Fibroblast of the conjunctiva (primary cell): ENCODE measurements at places on chromosomes 1 and 21.

DNA sequence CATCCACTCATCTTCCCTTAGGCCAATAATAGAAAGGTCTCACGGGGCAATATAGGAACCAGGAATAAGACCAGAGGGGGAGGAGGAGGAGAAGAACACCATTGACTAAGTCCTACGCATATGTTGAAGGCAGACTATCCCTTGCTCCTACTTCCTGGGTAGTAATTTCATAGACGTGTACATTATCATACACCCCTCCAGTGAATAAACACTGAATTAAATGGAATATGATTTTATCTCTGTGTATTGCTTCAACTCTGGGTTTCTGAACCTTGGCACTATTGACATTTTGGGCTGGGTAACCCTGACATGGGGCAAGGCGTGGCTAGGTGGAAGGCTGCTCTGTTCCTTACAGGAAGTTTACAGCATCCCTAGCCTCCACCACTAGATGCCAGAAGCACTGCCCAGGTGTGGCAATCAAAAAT lies 17.3 kb upstream of the FHAD1 start:
- no peak for DNase-seq

DNA sequence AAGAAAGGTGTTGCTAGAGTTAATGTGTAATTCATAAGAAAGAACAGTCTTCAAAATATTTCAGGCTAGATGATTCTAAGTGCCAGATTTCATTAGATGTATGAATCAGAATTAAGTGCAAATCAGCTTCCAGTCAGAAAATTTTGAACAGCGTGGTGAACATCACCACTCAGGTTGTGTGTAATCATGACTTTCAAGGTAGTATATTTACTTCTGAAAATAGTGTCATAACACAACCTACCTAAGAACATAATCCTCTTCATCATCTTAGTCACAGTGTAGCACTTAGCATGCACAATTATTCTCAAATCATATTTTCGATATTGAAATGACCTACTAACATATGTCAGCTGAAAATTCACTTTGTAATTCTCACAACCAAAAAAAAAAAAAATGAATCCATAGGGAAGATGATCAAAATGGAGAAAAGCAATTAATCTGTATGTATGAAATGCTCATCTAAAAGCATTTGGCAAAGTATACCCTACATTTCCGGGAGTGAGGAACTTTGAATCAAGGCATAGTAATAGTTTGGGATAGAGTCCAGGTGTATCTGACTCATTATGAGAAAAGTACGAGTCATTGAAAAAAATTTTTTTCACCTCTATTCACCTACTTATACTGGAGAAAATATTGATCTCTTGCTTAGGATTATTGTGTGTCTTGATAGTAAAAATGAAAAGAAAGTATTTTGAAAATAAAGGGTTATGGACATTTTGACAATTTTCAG lies 221.8 kb upstream of the CHRM3 start:
- no peak for DNase-seq

DNA sequence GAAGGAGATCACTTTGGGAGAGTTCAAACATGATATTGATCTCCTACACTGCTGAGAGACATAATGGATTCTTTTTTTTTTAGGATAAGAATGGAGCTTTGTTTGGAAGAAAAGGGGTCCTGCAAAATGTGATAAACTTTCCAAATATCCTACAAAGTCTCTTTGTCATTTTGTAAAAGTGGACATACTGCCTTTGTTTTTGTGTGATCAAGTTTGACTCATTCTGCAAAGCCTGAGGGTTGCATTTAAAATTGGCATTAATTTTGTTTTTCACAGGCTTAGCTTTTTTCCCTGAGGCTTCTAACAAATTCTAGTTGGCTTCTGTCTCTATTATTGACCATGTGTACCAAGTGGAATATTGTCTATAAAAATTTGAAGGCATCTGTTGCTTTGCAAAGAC lies 113.2 kb downstream of the AK5 start:
- no peak for DNase-seq

DNA sequence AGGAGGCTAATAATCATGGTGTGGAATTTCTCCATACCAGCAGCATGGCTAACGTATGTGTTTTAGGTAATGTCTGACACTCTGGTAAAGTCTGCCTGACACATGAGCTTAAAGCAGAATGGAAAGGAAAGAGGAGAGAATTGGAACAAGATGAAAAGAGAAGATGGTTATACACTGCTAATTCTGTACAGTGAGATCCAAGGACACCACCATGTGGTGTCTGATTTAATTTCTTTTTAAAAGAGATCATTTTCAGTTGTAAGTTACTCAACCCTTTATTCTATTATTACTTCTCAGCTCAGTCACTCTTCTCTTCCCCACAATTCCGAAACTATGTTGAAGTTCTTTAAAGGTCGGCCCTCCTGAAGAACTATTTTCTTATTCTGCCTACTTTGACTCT lies 15.6 kb downstream of the PRKAB2 start:
- no peak for DNase-seq

DNA sequence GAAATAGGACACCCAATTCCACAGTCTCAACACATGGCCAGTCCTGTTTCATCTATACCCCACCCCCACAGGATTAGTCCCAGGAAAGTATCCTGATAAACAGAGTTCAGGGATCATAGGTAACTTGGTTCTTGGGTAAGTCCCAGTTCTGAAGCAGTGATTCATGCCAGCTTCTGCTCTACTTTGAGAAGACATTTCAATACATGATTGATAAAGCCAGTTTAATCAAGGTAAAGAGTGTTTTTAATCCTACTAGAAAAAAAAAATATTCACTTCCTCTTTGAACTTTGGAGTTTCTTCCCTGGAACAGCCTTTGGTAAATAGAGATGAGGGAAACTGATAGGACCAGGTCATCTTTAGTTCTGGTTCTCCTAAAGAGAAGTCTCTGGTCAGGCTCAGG lies 142.4 kb downstream of the TLR5 start:
- DNase-seq: no peak

DNA sequence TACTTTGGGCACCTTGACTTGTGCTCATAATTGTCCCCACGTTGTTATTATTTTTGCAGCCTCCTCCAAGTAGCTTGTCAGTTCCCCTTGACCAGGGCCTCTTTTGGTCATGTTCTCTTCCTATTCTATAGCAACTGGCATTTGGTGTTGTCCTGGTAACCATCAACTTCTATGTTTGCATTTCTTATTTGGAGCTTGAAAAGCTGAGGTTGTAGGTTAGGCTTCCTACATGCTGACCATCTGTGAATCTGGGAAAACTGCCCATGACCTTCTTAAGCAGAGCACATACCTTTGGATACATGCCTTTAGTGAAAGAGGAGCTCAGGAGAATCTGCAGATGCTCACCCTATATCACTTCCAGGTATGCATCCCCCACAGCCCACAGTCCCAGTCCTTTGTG lies 160.8 kb downstream of the HHAT start:
- no peak for DNase-seq

DNA sequence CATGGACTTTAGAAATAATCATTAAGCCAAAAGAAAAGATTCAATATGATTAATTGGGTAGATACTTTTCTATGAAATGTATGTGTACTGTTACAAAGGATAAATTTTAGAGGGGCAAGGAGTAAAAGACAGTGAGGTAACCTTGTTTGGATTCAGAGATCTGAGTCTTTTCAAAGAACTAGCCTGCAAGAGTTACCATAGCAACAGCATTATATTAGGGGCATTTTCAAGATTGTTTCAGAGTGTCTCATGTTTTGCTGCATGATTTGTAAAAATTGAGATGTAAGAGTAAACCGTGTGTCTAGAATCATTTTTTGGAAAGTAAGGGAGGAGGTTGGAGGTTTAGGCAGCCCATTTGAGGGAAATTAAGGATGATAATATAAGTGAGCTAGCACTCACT lies 70.6 kb upstream of the KIAA1614 start:
- DNase-seq: peak; percentile 35

DNA sequence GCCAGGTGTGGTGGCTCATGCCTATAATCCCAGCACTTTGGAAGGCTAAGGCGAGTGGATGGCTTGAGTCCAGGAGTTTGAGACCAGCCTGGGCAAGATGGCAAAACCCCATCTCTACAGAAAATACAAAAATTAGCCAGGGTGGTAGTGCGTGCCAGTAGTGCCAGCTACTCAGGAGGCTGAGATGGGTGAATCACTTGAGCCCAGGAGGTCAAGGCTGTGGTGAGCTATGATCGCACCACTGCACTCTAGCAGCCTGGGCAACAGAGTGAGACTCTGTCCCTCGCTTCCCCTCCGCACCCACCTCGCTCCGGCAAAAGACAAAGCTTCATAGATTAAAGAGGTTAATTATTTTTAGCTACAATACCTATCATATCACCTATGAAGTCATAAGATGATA lies 100.0 kb downstream of the HHAT start:
- no peak for DNase-seq

GRCh38 chr1:33097762-33098161 lies 16.8 kb downstream of the AZIN2 start:
- DNase-seq: no peak

GRCh38 chr1:185144233-185144632 lies 12.5 kb downstream of the TRMT1L start:
- no peak for DNase-seq

- no peak for DNase-seq
These were observed 4.3 kb upstream of the NR1I3 start for GRCh38 chr1:161242313-161242712.

- no peak for DNase-seq
These were observed 305.8 kb upstream of the ZP4 start for GRCh38 chr1:238196516-238196915.

DNA sequence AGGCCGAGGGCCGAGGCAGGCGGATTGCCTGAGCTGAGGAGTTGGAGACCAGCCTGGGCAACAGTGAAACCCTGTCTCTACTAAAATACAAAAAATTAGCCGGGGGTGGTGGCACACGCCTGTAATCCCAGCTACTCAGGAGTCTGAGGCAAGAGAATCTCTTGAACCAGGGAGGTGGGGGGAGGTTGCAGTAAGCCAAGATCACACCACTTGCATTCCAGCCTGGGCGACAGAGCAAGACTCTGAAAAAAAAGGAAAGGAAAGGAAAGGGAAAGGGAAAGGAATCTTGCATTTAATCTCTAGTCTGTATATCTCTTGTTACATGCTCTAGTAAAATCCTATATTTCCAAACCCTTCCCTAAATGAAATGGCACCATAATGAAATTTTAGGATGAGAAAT lies 328.3 kb upstream of the ADGRL2 start:
- no peak for DNase-seq

DNA sequence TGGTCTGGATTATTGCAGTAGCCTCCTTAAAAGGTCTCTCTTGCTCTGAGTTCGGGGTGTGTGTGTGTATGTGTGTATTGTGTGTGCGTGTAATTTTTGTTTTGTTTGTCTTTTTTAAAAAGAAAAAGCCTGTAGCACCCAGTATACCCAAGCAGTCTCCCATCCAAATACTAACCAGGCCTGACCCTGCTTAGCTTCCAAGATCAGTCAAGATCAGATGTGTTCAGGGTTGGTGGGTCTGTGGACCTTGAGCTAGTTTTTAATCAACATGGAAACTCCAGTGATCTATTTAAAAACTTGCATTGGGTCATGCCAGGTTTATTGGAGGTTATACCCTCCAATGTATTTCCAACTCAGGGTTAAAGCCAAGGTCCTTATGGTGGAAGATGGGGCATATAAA lies 40.3 kb downstream of the FNBP1L start:
- DNase-seq: no peak

- DNase-seq: no peak
These were observed 192.7 kb downstream of the VPS13D start for GRCh38 chr1:12422488-12422887.
